ENCODE measurements at places on chromosomes 4 and X. TPM values are rescaled to one million over a fixed set of nuclear protein-coding genes. Genes with fewer than 3 reads are reported as not detected.

EGF gene
- 0.19 TPM for total RNA-seq

KIF4A gene
- 23.8 TPM for total RNA-seq

GATA1 gene
- total RNA-seq, result not detected

YY2 gene
- total RNA-seq, result 1.2 TPM

AMBN gene
- total RNA-seq, result not detected

Data from regular cardiac myocyte (primary cell).